ENCODE measurements at places on chromosomes 13 and 19.
A peak's percentile ranks its signal among the peaks of the same experiment; 100 is the strongest.

- no peak for DNase-seq
Observed at GRCh38 chr13:101942038-101942437, 459.8 kb downstream of the FGF14 start.

GRCh38 chr19:43759515-43759914 is 4.8 kb upstream of the SMG9 start:
- DNase-seq: no peak

GRCh38 chr19:54248016-54248601 is 5.5 kb upstream of the LILRA6 start:
- no peak for DNase-seq

DNA sequence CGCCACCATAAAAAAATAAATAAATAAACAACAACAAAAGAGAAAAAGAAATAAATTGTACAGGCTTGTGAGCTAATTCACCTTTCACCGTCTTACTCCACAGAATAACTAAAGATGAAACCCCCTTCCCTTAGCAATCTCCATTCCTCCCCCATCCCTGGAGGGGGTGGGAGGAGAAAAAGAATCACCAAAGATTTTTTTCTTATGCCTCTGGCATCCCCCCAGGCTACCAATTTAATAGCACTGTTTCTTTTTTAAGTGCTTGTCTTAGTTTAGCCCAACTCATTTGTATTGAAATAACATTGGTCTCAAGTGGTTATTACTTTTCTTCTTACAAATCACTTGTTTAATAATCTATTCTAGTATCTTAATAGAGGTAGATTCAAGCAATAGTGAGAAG is 23.9 kb upstream of the KLF5 start:
- no peak for DNase-seq

GRCh38 chr19:664913-665443 is 2.0 kb upstream of the RNF126 start:
- DNase-seq: peak; percentile 76

- DNase-seq: no peak
Observed at GRCh38 chr13:66036636-66037035, 1193.5 kb downstream of the PCDH9 start.

- no peak for DNase-seq
Observed at GRCh38 chr13:43763143-43763759, 23.5 kb downstream of the ENOX1 start.

DNA sequence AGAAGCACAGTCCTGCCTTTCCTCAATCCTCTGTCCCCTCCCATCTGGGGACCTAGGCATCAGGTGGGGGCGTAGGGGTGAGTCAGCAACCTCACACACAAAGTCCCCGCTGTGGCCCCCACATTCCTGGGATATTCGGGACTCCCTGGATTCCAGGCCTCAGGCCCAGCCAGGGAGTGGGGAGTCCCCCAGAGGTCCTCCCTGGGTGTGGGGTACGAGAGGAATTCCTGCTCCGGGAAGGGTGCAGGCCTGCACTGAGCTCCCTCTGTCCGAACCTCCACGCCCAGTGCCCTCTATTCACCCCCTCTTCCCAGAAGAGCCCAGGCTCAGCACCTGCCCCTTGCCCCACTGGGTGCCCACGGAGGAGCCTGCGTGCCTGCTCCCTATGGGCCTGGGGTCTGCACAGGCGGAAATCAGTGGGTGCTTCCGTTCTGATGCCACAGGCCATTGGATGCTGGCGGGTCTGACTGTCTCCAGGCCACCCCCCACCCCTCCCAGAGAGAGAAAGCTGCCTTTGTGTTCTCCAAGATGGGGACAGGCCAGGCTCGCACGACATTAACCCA is 3.4 kb downstream of the CADM4 start:
- no peak for DNase-seq

GRCh38 chr19:36931684-36932083 is 15.6 kb downstream of the ZNF568 start:
- no peak for DNase-seq

DNA sequence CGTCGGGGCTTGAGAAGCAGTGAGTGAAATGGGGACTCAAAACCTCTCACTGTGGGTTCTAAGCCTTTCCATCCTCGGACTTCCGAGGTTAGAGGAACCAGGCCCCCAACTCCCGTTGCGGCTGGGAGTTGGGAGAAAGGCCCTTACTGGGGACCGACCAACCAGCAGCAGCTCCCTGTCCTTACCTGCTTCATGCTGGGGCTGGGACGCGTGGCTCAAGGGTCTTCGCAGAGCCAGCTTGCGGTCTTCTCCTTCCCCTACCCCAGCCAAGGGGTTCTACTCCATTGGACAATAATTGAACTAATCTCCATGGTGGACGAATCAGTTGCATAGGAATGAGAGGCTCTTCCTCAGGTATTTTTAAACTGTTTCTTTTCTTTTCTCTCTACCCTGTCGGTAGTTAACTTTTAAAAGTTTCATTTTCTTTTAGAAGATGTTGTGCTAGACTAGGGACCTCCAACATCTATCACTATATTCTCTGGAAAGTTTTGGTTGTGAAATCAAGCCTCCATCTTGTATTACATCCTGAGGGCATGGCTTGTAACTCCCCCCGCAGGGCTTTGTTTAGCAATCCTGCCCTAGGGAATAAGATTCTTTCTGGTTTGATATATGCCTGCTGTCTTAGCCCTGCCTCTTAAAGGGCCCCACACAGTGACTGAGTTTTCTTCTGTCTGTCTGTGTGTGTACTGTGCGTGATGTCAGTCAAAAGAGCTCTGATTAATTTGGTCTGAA is 1027.1 kb upstream of the PCDH9 start:
- no peak for DNase-seq

- no peak for DNase-seq
Observed at GRCh38 chr19:38478273-38478971, 44.9 kb downstream of the RYR1 start.

DNA sequence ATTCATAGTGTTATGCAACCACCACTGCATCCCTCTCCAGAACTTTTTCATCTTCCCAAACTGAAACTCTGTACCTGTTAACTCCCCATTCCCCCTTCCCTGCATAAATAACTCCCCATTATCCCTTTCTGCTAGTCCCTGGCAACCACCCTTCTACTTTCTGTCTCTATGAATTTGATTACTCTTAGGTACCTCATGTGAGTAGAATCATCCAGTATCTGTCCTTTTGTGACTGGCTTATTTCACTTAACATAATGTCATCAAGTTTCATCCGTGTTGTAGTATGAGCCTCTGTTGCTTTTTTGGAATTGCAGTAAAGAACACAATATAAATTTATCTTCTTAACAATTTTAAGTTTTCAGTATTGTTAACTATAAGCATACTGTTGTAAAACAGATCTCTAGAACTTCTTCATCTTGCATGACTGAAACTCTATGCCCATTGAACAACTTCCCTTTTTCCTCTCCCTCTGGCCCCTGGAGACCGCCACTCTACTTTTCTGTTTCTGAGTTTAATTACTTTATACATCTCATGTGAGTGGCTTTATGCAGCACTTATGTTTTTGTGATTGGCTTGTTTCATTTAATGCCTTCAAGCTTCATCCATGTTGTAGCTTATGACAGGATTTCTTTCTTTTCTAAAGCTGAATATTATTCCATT is 87.3 kb upstream of the ABCC4 start:
- no peak for DNase-seq

GRCh38 chr13:111561091-111561781 is 240.8 kb downstream of the TEX29 start:
- DNase-seq: no peak

GRCh38 chr19:4374498-4375163 is 25.7 kb downstream of the SH3GL1 start:
- no peak for DNase-seq

- DNase-seq: no peak
Observed at GRCh38 chr13:105202354-105202753, 1333.1 kb downstream of the EFNB2 start.

GRCh38 chr13:51524829-51525566 is 59.3 kb upstream of the WDFY2 start:
- no peak for DNase-seq

GRCh38 chr13:112688560-112689302 is 1.1 kb upstream of the ATP11A start:
- DNase-seq: no peak

DNA sequence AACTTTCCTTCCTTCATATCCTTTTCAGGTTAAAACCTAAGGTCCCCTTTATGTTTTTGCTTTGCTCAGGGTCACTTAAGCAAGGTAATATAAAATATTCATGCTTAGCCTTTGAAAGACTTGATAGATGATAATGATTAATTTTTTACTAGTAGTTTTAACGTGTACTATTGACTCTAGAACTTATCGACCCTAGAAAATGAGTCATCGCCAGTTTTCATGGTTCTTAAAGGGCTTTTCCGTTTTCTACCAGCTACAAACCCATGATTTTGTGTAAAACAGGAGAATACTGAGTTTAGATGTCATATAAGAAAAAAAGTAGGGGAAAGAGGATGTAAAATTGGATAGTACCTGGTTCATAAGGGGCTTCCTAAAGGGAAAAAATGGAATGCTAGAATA is 75.7 kb downstream of the DHRS12 start:
- DNase-seq: no peak

DNA sequence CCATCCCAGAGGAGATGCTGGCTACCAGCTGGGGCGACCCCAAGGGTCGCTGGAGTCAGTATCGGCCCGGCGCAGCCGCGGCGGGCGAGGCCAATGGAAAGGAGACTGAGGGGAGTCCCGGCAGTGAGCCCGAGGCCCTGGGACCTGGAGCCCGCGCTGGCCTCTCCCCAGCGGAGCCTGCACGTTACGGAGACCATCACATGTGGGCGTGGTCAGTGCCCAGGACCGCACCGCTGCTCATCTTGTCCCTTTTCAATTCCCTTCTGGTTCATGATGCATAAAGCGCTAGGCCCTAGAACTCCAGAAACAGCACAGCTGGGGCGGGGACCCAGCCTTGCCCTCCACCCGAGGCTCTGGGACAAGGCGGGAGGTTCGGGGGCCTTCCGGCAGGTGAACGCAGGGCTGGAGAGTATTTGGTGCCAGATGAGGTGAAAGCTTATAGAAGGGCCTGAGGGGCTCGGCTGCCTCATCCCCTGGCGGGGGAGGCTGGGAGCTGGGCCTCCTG is 8.0 kb downstream of the C19orf25 start:
- DNase-seq: no peak

- DNase-seq: peak; percentile 38
Observed at GRCh38 chr19:40601134-40601974, at the start of gene LTBP4. Gene LTBP4 (plus strand): TSS chr19:40601369. CDS start chr19:40601388, 19 bp downstream.

GRCh38 chr19:38451629-38452028 is 18.1 kb downstream of the RYR1 start:
- no peak for DNase-seq

DNA sequence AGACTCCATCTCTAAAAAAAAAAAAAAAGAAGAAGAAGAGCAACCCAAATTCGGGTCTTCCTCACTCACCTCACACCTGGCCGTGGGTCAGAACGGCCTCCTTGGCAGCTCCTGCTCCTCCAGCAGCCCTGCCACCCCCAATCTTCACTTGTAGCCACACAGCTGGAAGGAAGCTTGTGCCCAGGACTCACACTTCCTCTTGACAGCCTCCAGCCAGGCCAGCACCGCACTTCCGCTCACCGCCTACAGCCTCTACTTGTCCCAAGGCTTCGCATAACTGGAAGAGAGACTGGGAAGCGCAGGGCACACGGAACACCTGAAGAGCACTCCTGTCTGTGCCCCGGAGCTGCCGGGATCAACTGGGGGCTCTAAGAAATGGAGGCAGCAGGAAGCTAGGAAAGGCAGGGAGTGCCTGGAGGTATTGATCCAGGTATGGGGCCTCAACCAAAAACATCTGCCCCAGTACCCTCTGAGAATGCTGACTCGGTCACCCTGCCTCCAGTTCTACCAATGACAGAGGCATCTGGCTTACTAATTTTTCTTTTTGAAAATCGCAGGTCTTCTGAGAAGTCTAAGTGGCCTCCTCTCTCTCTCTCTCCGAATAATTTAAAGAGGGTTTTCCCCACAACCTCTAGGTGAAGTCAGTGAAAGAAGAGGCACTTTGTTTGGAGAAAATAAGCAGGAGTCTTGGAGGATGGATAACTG is 31.1 kb upstream of the ATP12A start:
- DNase-seq: no peak

DNA sequence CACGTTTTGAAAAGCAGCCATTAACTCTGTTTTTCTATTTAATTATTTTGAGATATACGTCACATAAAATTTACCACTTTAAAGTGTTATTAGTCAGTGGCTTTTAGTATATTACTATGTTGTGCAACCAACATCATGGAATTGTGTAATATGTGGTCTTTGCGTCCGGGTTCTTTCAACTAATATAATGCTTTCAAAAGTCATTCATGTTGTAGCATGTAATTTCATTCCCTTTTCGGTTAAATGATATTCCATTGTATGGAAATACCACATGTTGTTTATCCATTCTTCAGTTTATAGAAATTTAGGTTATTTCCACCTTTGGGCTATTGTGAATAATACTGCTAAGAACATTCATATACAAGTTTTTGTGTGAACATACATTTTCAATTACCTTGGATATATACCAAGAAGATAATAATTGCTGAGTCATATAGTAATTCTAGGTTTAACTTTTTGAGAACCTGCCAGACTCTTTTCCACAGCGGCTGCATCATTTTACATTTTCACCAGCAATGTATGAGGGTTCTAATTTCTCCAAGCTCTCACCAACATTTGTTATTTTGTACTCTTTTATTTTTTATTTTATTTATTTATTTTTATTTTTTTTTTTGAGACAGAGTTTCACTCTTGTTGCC is 28.1 kb upstream of the CLDN10 start:
- DNase-seq: no peak

GRCh38 chr13:48738311-48738710 is 84.6 kb downstream of the CYSLTR2 start:
- no peak for DNase-seq

GRCh38 chr19:13974073-13974472 is 21.8 kb downstream of the DCAF15 start:
- DNase-seq: no peak

- no peak for DNase-seq
Observed at GRCh38 chr13:110329258-110329657, 22.2 kb downstream of the COL4A2 start.

GRCh38 chr19:55913643-55914268 is 18.4 kb downstream of the NLRP13 start:
- DNase-seq: no peak

GRCh38 chr19:6963244-6963852 is 57.9 kb downstream of the MBD3L2B start:
- no peak for DNase-seq

DNA sequence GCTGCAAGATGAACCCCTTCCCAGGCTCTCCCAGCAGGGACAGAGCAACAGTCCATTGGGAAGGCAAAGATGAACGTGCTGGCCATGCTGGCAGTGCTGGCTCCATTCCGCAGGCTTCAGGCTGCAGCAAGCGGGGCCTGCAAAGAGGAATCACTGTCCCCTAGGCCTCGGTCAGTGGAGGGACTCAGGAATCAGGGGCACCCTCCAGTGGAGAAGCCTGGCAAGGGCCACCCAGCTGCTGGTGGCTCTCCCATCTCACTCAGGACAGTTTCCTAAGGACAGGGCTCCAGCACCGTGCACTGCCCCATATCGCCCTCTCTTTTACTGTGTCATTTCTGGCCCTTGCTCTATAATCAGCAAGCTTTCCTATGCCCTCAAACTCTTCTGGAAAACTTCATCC is 498.6 kb downstream of the EFNB2 start:
- DNase-seq: no peak

GRCh38 chr19:2089001-2089711 is 7.0 kb downstream of the MOB3A start:
- DNase-seq: peak; percentile 75

- DNase-seq: no peak
Observed at GRCh38 chr13:51252954-51253532, 30.8 kb downstream of the FAM124A start.

Data from activated B cell treated with CpG ODN at 0.5 μM for 24 hours (primary cell).